ENCODE measurements at places on chromosomes 5 and 9.
A peak's percentile ranks its signal among the peaks of the same experiment; 100 is the strongest.

- H3K4me3 ChIP-seq, result peak overlapping the region; percentile 90
- H3K27ac ChIP-seq, result no peak overlapping the region
- H3K4me1 ChIP-seq, result peaks cover 16% of the 10 kb centered on the region
Observed at GRCh38 chr5:35618781-35619180, 1.1 kb downstream of the SPEF2 start.

DNA sequence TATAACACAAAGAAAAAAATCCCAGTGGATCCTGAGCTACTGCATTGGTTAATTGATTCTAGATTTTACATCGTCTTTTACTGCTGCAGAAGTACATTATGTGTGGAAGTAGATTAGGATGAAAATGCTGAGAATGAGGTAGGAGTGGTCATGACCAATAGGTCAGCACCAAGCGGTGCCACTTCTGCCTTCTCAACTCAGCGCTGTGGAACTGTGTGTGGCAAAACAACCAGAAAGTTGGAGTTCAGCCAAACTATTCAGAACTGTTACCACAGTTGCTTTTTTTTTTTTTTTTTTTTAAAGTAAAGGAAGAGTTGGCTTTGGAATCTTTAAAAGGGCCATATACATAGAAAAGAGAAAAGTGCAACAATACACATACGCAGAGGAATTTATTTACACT lies 24.2 kb downstream of the POU5F2 start:
- H3K4me1 ChIP-seq, result no peaks in the 10 kb centered on the region
- H3K4me3 ChIP-seq, result no peak overlapping the region
- H3K27me3 ChIP-seq, result no peaks in the 10 kb centered on the region

GRCh38 chr9:93470391-93470790 lies 17.0 kb upstream of the FAM120AOS start:
- no peak overlapping the region for H3K27ac ChIP-seq
- DNase-seq, result no peak
- peaks cover 11% of the 10 kb centered on the region for H3K4me1 ChIP-seq
- peaks cover 17% of the 10 kb centered on the region for H3K36me3 ChIP-seq

GRCh38 chr5:125583321-125584139 lies 837.1 kb upstream of the ZNF608 start:
- H3K36me3 ChIP-seq, result no peaks in the 10 kb centered on the region
- no peak overlapping the region for H3K27ac ChIP-seq
- no peaks in the 10 kb centered on the region for H3K27me3 ChIP-seq
- DNase-seq, result no peak
- H3K4me3 ChIP-seq, result no peak overlapping the region
- H3K4me1 ChIP-seq, result no peaks in the 10 kb centered on the region

DNA sequence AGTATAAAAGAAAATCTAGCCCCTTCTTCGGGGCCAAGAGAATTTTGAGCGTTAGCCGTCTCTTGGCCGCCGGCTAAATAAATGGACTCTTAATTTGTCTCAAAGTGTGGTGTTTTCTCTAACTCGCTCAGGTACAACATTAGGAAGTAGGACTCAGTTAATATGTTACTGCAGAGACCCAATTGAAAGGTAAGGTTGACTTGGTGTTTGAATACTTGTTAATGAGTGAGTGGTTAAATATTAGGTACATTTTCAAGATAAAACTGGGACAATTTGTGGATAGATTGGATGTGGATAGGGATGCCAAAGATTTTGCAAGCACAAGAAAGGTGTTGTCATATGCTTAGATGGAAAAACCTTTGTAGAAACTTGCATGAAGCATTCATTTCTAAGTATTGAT lies 1177.3 kb upstream of the CDH18 start:
- H3K4me1 ChIP-seq, result no peaks in the 10 kb centered on the region
- no peak overlapping the region for H3K4me3 ChIP-seq
- no peaks in the 10 kb centered on the region for H3K36me3 ChIP-seq
- no peak for DNase-seq
- no peaks in the 10 kb centered on the region for H3K27me3 ChIP-seq

DNA sequence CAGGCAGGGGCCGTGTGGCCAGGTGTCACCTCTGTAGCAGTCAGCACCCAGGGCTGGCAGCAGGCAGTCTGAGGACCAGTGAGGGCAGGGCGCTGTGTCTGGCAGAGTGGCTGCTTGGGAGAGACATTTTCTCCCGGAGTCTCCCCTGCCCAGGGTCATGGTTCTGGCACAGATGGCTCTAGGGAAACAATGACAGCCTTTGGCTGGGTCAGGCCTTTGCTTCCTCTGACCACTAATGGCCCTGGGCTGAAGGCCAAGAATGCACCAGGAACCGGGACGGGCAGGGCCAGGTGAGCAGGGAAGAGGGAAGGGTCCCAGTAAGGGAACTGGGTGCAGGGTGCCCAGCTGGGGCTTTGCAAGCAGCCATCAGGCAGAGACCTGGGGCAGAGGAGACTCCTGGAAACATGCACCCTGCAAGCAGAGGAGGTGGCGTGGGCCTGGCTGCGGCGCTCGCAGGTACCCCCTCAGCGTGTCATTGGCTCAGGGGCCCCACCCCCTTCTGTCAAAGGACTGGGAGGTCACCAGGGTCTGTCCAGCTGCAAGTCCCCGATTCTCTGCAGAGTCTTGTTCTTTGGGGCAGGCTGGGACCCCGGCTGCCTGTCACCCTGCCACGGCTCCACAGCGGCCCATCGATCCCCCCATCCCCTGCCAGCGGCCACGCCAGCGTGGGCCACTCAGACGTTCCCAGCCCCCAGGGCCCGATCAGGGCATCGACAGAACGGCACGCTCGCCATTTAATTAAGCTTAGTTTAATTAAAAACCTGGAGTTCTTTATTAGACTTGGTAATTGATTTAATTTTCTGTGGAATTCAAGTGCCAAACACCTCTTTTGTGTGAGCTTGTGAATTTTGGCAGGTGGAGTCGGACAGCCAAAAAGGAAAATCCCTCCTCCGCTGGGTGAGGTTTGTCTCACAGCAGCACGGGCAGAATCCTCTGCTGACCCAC lies 18.9 kb upstream of the TMEM250 start:
- no peak overlapping the region for H3K27ac ChIP-seq
- no peak for DNase-seq
- H3K27me3 ChIP-seq, result no peaks in the 10 kb centered on the region
- no peak overlapping the region for H3K4me3 ChIP-seq

DNA sequence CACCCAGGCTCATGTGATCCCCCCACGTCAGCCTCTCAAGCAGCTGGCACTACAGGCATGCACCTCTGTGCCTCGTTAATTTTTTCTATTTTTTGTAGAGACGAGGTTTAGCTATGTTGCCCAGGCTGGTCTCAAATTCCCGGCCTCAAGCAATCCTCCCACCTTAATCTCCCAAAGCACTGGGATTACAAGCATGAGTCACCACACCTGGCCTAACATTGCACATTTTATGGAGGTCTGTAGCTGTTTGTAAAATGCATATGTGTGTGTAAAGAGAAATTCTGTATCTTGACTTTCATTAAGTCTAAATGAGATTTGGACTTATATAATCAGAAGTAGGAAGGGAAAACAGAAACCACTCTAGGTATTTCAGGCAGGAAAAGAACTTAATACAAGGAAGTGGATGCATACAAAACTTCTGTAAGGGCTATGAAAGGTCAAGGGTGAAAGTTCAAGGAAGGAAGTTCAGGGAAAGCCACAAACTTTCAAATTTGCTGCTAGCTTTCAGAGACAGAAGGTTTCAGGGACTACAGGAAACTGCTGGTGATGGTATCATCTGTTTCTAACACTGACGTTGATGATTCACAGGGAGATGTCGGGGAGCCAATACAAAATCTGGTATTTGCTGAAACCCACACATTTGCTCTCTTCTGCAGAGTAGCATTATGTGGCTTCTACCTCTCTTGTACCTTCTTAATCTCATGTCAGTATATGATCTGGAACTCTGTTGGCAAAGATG lies 209.4 kb downstream of the PIK3R1 start:
- no peaks in the 10 kb centered on the region for H3K36me3 ChIP-seq
- H3K27me3 ChIP-seq, result no peaks in the 10 kb centered on the region

GRCh38 chr5:154831451-154831850 lies 19.0 kb downstream of the FAXDC2 start:
- no peak overlapping the region for H3K4me3 ChIP-seq
- H3K4me1 ChIP-seq, result peaks cover 9% of the 10 kb centered on the region
- H3K27ac ChIP-seq, result no peak overlapping the region

DNA sequence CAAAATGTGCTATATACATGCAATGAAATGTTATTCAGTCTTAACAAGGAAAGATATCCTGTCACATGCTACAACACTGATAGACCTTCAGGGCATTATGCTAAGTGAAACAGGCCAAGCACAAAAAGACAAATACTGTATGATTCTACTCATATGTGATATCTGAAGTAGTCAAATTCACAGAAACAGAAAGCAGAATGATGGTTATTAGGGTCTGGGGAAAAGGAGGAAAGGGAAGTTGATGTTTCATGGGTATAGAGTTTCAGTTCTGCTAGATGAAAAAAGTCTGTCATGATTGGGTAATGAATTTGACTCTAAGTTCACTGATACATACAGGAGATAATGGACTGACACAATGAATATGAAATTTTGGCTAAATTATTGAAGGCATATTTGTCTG lies 11.2 kb upstream of the RIC1 start:
- peak; percentile 48 for DNase-seq
- H3K4me1 ChIP-seq, result no peaks in the 10 kb centered on the region
- no peak overlapping the region for H3K4me3 ChIP-seq
- H3K27me3 ChIP-seq, result no peaks in the 10 kb centered on the region
- no peak overlapping the region for H3K27ac ChIP-seq
- peaks cover 2% of the 10 kb centered on the region for H3K36me3 ChIP-seq

GRCh38 chr5:145941448-145942130 lies 5.2 kb downstream of the SH3RF2 start:
- no peak for DNase-seq
- no peak overlapping the region for H3K27ac ChIP-seq
- H3K27me3 ChIP-seq, result peaks cover 16% of the 10 kb centered on the region
- no peak overlapping the region for H3K4me3 ChIP-seq
- peaks cover 3% of the 10 kb centered on the region for H3K4me1 ChIP-seq

DNA sequence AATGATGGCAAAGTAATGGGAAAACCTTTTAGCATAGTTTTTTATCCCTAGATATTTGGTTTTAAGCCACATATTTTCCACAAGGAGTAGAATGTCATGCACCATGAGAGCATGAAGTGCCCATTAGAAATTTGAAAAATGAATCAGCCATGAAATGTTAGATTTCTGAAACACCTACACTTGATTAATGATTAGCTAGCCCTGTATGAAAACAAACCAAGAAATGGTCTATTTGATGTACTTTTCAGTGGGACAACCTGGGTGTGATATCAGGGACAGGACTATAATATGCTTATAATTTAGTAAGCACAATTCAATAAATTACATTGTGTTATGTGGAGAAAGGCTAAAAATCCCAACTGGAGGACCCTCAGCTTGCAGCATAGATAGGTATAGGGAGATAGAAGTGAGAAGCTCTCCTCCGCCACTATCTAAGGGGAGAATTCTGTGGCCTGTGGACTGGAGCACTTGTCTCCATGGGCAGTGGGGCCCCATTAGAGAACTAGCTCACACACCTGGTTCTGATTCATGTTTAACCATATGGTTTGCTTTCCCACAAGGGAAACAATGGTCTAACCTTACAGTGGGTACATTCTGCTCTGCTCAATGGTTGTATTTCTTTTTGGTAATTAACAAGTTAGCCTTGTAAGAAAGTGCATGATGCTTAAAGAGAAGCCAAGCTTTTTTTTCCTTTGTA lies 35.2 kb downstream of the NUP214 start:
- no peaks in the 10 kb centered on the region for H3K4me1 ChIP-seq
- no peaks in the 10 kb centered on the region for H3K27me3 ChIP-seq
- DNase-seq, result no peak
- H3K4me3 ChIP-seq, result no peak overlapping the region

GRCh38 chr5:73740274-73740790 lies 114.3 kb downstream of the ARHGEF28 start:
- H3K4me1 ChIP-seq, result no peaks in the 10 kb centered on the region
- no peak overlapping the region for H3K4me3 ChIP-seq
- no peaks in the 10 kb centered on the region for H3K36me3 ChIP-seq
- no peak overlapping the region for H3K27ac ChIP-seq
- H3K27me3 ChIP-seq, result no peaks in the 10 kb centered on the region
- DNase-seq, result no peak

DNA sequence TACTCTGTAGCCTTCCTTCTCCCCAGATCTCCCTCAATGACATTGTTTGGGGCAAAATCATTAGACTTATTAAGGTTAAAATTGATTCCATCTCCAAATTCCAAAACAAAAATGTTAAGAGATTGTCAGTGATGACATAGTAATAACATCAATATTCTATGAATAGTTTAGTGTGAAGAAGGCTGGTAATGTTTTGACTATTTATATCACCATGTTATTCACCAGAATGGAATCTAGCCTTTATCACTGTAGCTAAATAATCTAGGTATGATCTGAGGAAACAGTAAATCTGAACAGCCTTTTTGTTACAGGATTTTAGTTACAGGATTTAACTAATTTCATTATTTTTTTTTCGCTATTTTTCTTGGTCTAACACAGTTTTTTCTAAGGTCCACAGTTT lies 929 bp upstream of the PLPP6 start:
- H3K27me3 ChIP-seq, result peaks cover 57% of the 10 kb centered on the region
- DNase-seq, result no peak
- no peaks in the 10 kb centered on the region for H3K36me3 ChIP-seq
- H3K4me3 ChIP-seq, result no peak overlapping the region
- H3K27ac ChIP-seq, result no peak overlapping the region
- H3K4me1 ChIP-seq, result peaks cover 27% of the 10 kb centered on the region

DNA sequence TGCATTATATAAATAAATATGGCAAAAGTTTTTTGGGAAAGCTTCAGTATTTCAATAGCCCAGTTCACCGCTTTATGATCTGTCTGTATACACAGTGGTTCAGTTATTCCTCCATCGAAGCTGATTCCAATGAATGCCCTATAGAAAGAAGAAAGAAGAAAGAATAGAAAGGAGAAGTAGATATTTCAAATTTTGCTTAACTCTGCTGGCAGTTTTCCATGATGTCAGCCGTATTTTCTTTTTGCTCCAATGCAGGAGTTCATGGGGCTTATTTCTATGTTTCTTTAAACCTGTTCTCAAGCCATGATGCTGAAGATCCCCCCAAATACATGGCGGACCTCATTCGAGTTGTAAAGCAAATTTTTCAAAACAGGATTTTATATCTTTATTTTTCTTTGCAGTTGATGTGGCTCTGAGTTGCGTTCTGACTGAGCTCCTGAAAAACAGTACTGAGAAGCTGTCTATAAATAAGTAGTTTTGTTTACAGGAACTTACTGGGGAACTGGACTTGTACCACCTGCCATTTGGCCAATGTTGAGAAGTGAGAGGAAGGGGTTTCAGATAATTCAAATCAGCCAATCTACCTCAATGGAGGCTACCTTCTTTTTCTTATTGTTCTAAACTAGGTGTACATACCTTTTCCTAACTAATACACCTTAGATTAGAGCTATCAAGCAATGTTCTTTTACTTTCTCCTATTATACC lies 418.5 kb upstream of the MEF2C start:
- H3K27me3 ChIP-seq, result no peaks in the 10 kb centered on the region
- no peak overlapping the region for H3K4me3 ChIP-seq
- no peak overlapping the region for H3K27ac ChIP-seq
- H3K4me1 ChIP-seq, result peaks cover 6% of the 10 kb centered on the region
- DNase-seq, result no peak

DNA sequence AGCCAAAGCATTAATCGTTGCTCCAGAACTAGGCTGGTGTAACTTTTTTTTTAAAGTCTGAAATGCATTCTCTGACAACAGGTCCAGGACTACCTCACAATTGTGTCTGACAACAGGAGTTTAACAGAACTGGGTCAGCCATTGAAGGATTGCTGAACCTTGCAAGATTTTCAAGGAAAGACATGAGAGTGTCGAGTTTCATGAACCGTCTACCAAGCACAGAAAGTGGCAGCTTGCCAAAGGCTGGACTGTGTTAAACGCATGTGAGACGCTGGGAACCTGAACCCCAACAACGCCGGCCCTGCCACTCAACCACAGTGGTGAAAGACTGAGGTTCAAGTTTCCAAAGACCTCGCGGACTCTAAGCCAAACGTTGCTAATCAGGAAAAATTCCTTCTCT lies 79.1 kb downstream of the LHFPL2 start:
- no peak for DNase-seq
- no peak overlapping the region for H3K4me3 ChIP-seq
- H3K27me3 ChIP-seq, result no peaks in the 10 kb centered on the region
- no peak overlapping the region for H3K27ac ChIP-seq
